ENCODE measurements at places on chromosomes 2 and 18.

DNA sequence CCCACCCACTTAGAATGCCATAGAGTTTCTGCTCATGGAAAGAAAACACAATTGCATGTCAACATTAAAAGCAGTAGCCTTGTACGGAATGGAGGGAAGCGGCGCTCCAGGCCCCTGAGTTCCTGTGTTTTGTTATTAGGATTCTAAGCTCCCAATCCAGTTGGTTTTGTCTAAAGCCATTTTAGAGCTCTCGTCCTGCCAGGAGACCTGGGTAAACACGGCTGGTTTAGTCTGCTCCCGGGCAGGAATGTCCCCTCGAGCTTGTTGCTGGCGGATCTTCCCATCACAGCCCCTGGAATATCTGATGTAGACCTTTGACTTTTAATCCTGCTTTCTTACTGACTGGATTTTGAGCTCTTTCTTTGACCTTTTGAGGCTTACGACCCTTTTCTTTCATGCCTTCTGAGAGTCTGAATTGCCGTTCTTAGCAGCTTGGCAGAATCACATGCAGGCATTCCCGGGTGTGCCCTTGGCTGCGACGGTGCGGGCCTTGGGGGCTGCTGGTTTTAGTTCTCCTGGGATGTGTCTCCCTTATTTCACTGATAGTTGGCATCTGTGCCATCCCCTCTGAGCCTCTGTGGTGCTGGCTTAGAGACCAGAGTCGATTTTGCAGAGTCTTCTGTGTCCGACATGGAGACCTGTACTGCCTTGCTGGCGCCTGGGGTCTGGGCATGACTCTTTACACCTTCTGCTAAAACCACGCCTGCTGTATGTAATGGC, 25.4 kb downstream of the GREB1 start:
- H3K27ac ChIP-seq, result no peak overlapping the region
- H3K4me1 ChIP-seq, result peaks cover 3% of the 10 kb centered on the region
- H3K27me3 ChIP-seq, result peaks cover 67% of the 10 kb centered on the region
- no peaks in the 10 kb centered on the region for H3K36me3 ChIP-seq

DNA sequence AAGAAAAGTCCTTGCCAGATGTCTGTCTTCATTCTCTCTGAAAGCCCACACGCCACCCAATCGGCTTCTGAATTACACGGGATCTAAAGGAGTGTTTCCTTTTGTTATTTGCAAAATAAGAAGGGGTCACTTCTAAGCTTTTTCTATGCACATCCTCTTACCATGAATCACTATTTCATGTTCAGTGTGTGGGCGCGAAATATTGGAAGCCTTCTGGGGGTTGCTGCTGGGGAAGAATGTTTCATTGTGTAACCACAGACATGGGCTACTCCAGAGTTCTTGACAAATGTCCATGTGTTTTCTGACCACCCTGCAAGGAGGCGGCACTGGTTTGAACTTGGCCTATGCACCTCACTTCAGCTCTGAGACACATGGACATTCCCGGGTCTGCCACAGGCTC, 133.6 kb upstream of the APCDD1 start:
- H3K4me1 ChIP-seq, result no peaks in the 10 kb centered on the region
- H3K27me3 ChIP-seq, result no peaks in the 10 kb centered on the region
- no peak for DNase-seq
- no peak overlapping the region for H3K27ac ChIP-seq
- no peak overlapping the region for H3K4me3 ChIP-seq

- H3K27ac ChIP-seq, result no peak overlapping the region
- H3K36me3 ChIP-seq, result no peaks in the 10 kb centered on the region
- no peak overlapping the region for H3K4me3 ChIP-seq
- no peaks in the 10 kb centered on the region for H3K27me3 ChIP-seq
Observed at GRCh38 chr2:150520887-150521664, 33.6 kb upstream of the RND3 start.

DNA sequence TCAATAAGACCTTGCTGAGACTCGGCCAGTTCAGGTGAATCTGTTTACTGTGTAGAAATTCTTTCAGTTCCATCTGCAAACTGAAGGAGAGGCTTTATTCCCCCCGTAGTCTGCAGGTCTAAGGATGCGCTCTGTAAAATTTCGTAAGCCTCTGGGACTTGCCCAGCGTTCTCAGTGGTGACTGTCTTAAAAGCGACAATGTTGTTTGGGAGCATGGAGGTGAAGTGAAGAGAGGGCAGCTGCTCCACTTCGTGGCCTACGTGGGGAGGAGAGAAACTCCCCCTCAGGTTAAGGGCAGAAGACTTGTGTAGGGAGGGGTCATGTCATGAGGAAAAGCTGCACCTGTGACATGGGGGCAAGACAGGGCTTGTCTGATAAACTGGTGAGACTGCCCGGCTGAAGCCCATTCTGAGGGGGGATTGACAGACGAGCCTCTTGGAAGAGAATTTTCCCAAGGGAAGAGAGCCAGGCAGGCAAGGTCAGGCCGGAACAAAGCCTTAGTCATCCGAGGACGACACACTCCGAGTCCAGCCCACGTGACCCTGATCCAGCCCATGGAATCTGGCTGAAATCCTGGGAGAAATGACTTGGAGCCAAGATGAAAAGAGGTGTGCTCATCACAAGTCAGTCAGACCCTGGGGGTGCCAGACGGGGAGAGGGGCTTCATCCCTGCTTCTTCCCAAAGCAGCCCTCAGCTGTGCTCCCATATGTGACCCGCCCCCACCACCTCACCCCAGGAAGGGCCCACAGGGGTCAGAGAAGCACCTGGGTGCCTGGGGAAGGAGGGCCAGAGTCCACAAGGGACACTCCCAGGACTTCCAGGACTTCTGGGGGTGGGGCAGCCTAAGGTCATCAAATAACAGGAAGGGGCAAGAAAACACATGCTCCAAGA, 88.5 kb upstream of the SH3BP4 start:
- no peaks in the 10 kb centered on the region for H3K4me1 ChIP-seq
- DNase-seq, result no peak
- no peak overlapping the region for H3K4me3 ChIP-seq

GRCh38 chr18:29660777-29661176, 1381.8 kb downstream of the DSC3 start:
- no peaks in the 10 kb centered on the region for H3K27me3 ChIP-seq
- H3K36me3 ChIP-seq, result no peaks in the 10 kb centered on the region
- H3K4me3 ChIP-seq, result no peak overlapping the region
- H3K4me1 ChIP-seq, result no peaks in the 10 kb centered on the region
- DNase-seq, result no peak
- H3K27ac ChIP-seq, result no peak overlapping the region

All from T-helper 17 cell (primary cell).